A673 (cell line): ENCODE measurements at places on chromosomes 2 and 18. TPM values are rescaled to one million over a fixed set of nuclear protein-coding genes. Genes with fewer than 3 reads are reported as not detected.

DNA sequence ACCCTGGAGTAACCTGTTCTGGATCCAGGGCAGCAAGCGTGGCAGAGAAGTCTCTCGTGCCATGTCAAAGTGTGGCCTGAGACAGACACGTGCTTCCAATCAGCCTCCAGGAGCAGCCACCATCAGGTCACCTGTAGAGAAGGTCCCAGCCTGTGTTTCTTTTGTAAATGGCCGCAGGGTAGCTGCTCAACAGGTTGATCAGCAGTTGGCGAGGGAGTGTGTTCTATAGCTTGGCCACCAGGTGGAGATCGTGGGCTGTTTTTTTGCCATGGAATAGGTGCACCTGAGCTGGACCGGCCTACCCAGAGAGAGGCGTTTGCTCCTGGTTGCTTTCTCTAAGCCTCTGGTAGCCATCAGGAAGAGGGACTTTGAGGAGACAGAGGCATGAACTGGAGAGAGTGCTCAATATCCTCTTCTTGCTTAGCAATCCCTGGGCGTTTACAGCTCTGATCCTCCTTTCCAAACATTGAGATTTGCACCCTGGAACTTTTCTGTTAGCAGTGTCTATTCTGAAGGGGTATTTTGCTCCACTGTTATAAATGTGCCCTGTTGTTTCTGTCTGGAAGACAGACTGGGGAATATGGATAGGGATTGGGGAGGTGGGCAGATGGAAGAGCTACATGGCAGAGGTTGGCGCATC lies 34.2 kb upstream of the EN1 start:
- no peak overlapping the region for H3K4me3 ChIP-seq
- H3K27me3 ChIP-seq: no peaks in the 10 kb centered on the region
- peak; percentile 52 for DNase-seq
- H3K27ac ChIP-seq: no peak overlapping the region
- no peaks in the 10 kb centered on the region for H3K4me1 ChIP-seq

GPD2 gene
- 33.9 and 39.4 TPM in 2 replicates for total RNA-seq

RBFA gene
- total RNA-seq: 39.5 and 46.1 TPM in 2 replicates

DNA sequence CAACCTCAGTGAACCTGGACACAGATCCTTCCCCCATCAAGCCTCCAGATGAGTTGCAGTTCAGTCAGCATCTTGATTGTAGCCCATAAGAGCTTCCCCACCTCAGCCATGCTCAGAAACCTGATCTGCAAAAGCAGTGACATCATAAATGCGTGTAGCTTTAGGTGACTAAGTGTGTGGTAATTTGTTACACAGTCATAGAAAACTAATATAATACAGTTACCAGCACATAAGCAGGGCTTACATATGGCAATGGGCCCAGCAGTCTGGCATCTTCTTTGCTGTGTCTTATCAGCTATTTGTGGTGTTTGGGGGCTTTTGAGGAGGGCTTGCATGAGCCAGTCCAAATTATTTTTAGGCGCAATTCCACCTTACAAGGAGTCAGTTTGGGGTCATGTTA lies 807.0 kb downstream of the SLC4A3 start:
- no peaks in the 10 kb centered on the region for H3K36me3 ChIP-seq
- H3K27me3 ChIP-seq: no peaks in the 10 kb centered on the region
- no peak overlapping the region for H3K27ac ChIP-seq
- peaks cover 5% of the 10 kb centered on the region for H3K4me1 ChIP-seq

DNA sequence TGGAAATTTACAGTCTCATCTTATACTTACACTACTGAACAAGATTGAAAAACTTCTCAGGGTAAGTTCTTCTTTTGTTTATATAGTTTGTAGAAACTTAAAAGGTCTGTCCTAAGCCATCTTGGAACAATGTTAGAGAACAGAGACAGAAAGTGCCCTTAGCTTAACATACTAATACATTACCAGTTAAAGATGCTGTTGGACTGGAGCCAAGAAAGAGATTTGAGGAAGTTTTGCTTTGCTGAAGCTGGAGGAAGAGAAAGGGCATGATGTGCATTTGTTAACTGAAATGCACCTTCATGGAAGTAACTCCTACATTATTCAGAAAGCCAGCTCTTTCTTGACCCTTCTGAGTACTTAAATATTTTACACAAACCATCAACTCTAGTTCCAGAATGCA lies 66.5 kb upstream of the TNFRSF11A start:
- peaks cover 30% of the 10 kb centered on the region for H3K36me3 ChIP-seq
- no peaks in the 10 kb centered on the region for H3K27me3 ChIP-seq
- no peak overlapping the region for H3K27ac ChIP-seq
- no peaks in the 10 kb centered on the region for H3K4me1 ChIP-seq

MLPH gene
- 0.26 TPM in 1 of 2 replicates, not detected in the other for total RNA-seq

DNA sequence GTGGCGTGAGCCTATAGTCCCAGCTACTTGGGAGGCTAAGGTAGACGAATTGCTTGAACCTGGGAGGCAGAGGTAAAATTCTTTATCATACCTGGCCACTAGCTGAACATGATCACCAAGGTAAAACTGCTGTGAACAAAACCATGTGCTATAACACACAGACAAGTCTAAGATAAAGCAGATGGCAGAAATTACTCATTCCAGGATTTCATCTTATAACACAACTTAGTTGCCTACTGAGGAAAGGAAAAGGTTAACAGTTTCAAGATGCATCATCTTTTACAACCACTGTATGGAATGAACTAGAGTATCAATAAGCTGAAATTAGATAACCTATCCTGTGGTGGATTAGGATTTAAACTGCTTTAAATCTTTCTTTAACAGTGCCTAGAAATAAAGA lies 8.3 kb downstream of the ARL5A start:
- H3K36me3 ChIP-seq: no peaks in the 10 kb centered on the region
- H3K4me1 ChIP-seq: peaks cover 5% of the 10 kb centered on the region
- H3K4me3 ChIP-seq: no peak overlapping the region
- no peak for DNase-seq
- no peak overlapping the region for H3K27ac ChIP-seq

DNA sequence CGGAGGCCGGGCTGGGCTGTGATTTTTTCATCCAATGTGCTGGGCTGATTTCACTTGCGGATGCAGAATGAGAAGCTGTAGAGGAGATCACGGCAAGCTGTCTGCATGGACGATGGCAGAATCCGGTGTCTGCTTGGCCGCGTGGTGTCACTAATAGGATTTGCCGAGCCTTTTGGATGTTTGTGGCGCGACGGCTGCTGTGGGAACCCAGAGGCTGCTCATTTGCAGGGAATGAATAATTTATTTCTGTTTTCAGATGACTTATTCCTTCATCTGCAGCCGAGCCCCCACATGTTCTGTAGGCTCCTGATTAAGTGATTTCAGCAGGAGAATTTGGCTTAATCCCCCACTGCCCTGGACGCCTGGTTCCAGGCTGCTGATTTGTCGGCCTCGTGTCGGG lies 62.6 kb downstream of the ODC1 start:
- peak; percentile 93 for DNase-seq
- H3K27me3 ChIP-seq: no peaks in the 10 kb centered on the region
- peaks cover 15% of the 10 kb centered on the region for H3K4me1 ChIP-seq

DNA sequence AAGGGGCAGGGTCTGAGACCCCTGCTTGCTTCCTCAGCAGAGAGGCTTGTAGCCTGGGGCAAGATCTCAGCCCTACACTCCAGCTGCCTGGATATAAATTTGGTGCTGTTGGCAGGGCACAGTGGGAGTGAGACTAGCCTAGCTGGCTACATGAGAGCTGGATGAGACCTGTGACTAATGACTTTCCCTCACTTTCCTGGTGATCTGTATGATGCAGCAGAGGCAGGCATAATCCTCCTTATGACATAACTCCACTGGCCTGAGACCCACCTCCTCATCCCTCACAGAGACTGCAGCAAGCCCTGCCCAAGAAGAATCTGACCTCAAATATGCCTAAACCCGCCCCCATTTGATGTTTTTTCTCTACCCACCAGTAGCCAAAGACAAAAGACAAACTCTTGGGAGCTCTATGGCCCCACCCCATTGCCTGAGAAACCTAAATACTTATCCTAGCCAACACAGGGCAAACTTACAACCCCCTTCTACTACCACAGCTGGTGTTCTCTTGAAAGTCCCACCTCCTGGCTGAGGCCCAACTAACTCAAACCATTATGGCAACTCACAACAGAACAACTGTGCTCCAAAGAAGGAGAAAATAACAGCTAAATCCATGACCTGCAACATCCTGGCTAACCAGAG lies 102.7 kb downstream of the NR4A2 start:
- DNase-seq: no peak
- no peaks in the 10 kb centered on the region for H3K27me3 ChIP-seq
- H3K27ac ChIP-seq: no peak overlapping the region
- H3K36me3 ChIP-seq: no peaks in the 10 kb centered on the region
- no peak overlapping the region for H3K4me3 ChIP-seq
- no peaks in the 10 kb centered on the region for H3K4me1 ChIP-seq

DNA sequence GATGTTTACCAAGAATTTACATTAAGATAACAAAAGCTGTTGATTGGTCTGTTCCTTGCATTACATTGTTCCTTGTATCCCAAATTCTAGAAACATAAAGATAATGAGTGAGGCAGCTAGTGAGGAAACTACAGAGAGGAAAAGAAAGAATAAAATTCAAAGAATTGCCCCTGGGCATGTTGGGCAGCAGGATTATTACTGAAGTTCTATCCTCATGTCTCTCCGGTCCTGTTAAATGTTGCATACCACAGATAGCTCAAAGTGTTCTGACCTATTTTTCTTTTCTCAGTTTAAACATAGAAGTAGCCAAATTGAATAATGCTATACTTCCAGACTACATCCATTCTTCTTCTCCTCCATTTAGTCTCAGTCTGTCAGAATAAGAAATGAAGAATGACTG lies 58.2 kb upstream of the DYNC1I2 start:
- no peaks in the 10 kb centered on the region for H3K4me1 ChIP-seq
- H3K4me3 ChIP-seq: no peak overlapping the region
- H3K36me3 ChIP-seq: no peaks in the 10 kb centered on the region
- no peaks in the 10 kb centered on the region for H3K27me3 ChIP-seq
